ENCODE measurements at places on chromosomes 12 and 14. TPM values are rescaled to one million over a fixed set of nuclear protein-coding genes. Genes with fewer than 3 reads are reported as not detected.

DNA sequence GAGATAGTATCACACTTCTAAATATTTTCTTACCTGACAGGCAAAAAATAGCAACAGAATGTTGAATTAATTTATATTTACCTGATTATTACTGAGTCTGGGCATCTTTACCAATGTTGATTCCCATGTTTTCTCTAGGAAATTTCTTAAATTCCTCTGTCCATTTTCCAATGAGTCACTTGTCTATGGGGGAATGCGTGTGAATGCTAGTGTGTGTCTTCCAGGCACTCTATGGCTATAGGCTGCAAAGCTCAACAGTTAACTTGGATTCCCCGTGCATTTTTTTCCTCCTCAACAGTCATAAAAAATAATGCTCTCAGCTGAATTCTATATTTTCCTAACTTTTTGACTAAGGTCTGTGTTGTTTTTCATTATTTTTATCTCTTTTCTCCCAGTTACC lies 1385.8 kb upstream of the FLRT2 start:
- no peak for DNase-seq

DNA sequence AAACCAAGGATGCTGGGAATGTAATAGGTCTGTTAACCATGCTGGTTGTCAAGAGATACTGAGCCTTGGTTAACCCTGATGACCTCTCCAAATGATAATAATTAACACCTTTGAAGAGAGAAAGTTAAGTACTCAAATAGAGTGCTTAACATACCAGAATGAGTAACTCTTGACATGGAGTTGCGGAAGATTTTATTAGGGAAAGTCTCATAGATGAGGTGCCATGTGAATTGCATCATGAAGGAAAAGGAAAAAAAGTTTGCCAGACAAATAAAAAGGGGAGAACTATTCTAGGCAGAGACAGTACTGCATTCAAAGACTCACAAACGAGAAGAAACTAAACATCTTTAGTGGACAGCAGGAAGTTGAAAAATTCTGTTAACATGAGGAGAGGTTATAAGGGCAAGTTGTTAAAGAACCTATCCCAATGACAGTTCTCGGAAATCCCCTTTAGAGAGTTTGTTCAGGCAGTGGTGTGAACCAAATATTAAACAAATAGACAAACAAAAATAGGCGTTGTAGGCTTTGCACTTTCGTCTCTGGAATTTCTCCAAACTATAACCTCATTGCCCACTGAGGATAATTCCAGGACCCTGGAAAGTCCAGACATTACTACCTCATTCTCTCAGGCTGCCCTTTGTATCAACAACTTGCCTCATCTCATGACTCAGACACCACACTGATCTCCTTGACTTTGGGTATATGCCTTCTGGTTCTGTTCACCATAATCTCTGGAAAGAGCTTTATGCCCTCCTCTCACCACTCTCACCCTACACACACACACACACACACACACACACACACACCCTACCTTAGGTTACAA lies 435.0 kb downstream of the GXYLT1 start:
- no peak for DNase-seq

- DNase-seq = no peak
These were observed 51.8 kb downstream of the MOK start for GRCh38 chr14:102252834-102253801.

GRCh38 chr12:4506870-4507269 lies 31.8 kb upstream of the RAD51AP1 start:
- DNase-seq = no peak

GRCh38 chr14:91158091-91158790 lies 44.4 kb downstream of the DGLUCY start:
- DNase-seq = no peak

DNA sequence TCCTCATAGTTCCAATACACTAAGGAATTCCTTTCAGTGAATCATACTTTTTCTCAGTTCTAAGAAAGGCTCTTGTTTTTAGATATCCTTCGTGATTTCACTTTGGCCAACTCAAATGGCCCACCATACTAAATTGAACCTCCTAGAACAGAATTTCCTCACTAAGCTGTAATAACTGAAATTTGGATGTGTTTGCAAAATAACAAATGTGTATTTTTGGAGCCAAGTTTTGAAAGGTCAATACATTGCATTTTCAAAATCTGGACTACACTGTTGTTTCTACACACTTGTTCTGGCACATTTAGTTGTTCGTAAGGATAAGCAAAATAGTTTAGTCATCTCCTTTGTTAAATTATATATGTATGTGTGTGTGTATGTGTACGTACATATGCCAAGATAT lies 439.0 kb upstream of the STXBP6 start:
- no peak for DNase-seq

GRCh38 chr12:40313928-40314327 lies 89.1 kb downstream of the LRRK2 start:
- no peak for DNase-seq

- DNase-seq = no peak
These were observed 236.7 kb downstream of the CHST11 start for GRCh38 chr12:104693493-104693892.

GRCh38 chr14:90715993-90716392 lies 100.2 kb downstream of the TTC7B start:
- DNase-seq = no peak

The TSPAN19 gene
- total RNA-seq = not detected

The C12orf50 gene
- not detected for total RNA-seq

- no peak for DNase-seq
These were observed 8.0 kb downstream of the GLIPR1 start for GRCh38 chr12:75488553-75488952.
